ENCODE measurements at places on chromosomes 16 and 17.
A peak's percentile ranks its signal among the peaks of the same experiment; 100 is the strongest.

DNA sequence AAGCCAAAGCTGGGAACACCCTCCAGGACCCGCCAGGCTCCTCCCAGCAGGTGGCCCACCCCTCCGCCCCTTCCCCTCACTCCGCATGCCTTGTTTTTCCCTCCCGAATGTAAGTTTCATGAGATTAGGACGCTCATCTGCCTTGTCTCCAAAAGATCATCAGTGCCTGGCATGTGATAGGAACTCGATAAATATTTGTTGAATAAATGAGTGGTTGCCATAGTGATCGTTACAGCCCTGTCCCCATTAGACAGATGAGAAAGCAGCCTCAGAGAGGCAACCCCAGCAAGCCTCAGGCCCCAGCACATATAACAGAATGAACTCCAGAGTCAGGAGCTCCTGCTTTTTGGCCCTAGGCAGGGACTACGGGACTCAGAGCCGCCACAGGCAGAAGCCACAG is 5.0 kb downstream of the CAMKK1 start:
- DNase-seq = no peak

DNA sequence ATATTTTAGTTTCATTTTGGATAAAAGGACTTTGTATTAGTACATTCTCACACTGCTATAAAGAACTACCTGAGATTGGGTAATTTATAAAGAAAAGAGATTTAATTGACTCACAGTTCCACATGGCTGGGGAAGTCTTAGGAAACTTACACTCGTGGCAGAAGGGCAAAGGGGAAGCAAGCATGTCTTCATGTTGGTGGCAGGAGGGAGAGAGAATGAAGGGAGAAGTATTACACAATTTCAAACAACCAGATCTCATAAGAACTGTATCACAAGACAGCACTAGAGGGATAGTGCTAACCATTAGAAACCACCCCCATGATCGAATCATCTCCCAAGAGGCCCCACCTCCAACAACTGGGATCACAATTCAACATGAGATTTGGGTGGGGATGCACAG is 142.9 kb downstream of the USP31 start:
- no peak for DNase-seq

GRCh38 chr16:84368308-84368996 is at the start of gene ATP2C2:
Gene ATP2C2, plus strand, starts transcription at chr16:84368538. Its CDS starts 78 bp downstream, at chr16:84368616.
- peak; percentile 27 for DNase-seq

DNA sequence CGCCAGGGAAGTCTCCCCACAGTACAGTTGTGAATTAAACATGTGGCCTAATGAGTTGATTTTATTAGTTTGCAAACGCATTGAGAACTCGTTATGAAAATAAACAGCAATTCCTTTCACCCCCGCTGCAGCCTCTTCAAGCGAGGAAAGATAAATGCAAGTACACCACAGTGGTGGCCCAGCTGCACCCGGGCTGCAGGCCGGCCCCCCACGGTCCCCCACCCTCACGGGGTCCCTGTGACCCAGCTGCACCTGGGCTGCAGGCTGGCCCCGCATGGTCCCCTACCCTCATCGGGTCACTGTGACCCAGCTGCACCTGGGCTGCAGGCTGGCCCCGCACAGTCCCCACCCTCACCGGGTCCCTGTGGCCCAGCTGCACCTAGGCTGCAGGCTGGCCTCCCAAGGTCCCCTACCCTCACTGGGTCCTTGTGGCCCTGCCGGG is 32.2 kb downstream of the SDK2 start:
- DNase-seq = no peak

GRCh38 chr17:66684261-66684660 is 150.7 kb upstream of the CACNG5 start:
- DNase-seq = no peak

- DNase-seq = no peak
Measured at GRCh38 chr16:79437764-79438751, 162.5 kb downstream of the MAF start.

DNA sequence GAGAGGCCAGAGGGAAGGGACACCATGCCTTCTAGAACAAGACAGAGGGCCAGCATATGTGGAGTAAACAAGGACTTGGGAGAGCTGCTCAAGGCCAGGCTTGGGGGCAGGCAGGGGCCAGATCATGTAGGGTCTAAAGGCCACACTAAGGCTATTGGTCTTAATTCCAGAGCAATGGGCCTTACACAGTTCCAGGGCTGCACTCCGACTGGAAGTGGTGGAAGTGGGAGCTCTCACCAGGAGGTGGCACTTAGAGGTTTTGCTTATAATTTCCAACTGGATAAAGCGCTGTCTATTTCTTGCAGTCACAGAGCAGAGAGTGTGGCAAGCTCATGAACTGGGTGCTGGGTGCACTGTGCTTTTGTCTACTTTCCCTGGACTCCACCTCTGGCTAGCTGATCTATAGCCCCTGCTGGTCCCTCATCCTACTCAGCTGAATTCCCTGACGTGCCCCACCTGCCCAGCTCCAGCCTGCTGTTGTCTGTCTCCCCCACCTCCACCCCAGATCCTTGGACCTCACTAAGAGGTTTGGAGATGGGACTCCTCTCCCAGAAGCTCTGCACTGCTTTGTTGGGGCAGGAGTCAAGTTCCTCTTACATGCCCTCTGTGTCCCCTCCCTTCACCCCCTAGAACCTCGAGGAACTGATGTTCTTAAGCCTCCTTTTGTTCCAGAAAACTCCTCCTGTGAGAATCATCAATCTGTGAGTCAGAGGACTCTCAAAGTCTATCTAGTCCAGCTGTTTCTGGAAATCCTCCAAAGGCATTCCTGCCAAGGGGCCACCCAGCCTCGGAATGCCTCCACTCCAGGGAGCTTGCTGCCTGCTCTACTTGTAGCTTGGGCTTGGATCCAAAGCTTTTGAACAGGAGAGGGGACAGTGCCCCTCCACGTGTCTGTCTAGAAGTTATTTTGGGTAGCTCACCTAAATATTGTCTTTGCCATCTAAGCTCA is 48.1 kb upstream of the KSR1 start:
- DNase-seq = no peak

GRCh38 chr16:16933861-16934260 is 536.9 kb downstream of the XYLT1 start:
- no peak for DNase-seq

- no peak for DNase-seq
Measured at GRCh38 chr16:17303101-17303500, 167.7 kb downstream of the XYLT1 start.

- no peak for DNase-seq
Measured at GRCh38 chr17:65531256-65532100, 30.0 kb downstream of the AXIN2 start.

DNA sequence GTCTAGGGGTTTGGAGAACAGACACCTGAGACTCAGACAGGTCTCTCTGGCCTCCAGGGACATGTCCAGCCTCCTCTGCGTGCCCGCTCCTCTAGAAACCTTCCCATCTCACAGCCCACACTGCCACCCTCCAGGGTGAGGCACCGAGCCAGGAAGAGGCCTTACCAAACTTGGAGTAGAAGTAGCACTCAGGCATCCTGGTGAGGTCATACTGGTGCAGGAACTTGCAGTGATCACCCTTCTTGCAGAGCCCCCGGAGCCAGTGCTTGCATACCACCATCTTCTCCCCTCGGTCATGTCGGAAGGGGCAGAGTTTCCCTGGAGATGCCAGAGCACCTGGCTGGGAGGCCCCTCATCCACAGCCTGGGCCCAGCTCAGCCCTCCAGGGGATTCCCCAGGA is 4.2 kb downstream of the CPSF4L start:
- DNase-seq = no peak

DNA sequence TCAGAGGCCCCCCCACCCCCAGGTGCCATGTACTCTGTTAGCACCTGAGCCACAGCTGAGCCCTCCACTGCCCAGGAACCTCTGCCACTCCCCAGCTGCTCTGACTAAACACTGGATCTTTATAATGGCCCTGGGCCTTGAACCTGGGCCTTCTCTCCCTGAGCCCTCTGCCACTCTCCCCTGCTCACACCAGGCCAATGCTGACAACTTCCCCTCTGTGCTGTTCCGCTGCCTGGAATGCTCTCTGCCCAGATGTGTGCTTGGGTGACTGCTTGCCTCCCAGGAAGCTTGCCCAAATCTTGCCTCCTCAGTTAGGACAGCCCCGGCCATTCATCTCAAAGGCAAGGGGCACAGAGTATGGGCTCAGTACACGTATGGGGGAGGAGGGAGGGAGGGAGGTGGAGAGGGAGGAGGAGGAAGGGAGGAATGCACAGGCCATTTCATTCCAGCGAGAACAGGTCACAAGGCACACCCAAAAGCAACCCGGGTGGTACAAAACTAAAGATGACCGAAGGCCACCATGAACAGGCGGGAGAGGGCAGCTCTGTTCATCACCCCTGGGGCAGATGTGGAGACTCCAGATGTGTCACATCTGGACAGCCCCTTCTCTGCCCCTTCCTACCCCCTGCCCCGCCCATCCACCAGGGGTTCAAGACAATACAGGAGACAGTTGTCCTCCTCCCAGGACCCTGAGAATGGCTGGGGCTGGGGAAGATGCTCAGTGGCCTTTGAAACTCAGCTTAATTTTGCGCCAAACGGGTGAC is 15.3 kb upstream of the TNFRSF13B start:
- DNase-seq = no peak

DNA sequence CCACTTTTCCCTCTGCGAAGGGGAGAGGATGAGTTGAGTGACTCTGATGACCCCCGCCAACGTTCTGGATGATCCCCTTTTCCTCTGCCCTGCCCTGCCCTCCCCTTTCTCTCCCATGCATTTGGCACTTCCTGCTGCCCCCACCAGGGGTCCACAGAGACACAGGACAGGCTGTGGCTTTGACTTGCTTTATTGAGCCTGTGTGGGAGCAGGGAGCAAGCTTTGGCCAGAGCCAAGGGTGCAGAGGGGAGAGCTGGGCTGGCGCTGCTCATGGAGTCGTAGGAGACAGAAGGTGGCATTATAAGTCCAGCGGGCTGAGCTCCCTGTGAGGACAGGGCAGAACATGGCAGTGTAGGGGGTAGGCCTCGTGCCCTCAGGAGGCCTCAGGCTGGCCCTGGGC is 1.6 kb downstream of the PPY start:
- DNase-seq = no peak

- DNase-seq = no peak
Measured at GRCh38 chr16:64362193-64362592, 759.7 kb downstream of the CDH11 start.

- DNase-seq = no peak
Measured at GRCh38 chr16:12009922-12010321, 33.4 kb downstream of the SNX29 start.

GRCh38 chr17:49224198-49224996 is 6.2 kb downstream of the PHOSPHO1 start:
- peak; percentile 48 for DNase-seq

DNA sequence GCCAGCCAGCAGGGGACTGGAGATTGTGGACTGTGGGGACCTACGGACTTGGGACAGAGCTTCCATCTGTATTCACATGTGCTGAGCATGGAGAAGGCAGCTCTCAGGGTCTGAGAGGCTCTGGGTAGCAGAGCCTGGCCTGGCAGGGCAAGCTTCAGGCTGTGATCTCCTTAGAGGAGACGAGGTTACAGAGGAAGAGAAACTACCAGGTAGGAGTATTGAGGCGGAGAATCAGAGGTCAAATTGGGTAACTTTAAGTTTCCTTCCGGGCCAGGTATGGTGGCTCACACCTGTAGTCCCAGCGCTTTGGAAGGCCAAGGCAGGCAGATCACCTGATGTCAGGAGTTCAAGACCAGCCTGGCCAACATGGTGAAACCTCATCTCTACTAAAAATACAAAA is 8.8 kb downstream of the CTNS start:
- no peak for DNase-seq

- DNase-seq = no peak
Measured at GRCh38 chr17:40448639-40449261, 5.5 kb downstream of the IGFBP4 start.

DNA sequence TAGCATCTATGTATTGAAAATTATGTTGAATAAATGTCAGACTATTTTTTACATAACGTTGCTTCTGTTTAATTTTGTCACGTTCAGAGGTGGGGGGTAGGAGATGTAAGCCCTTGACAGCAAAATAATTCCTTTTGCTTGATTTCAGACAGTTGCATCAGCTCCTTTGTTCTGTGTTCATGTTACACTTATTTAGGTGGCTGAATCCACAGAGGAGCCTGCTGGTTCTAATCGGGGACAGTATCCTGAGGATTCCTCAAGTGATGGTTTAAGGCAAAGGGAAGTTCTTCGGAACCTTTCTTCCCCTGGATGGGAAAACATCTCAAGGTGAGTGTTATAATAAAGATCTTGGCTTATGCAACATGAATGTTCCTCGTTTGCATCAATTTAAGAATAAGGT is 4.5 kb downstream of the HERPUD1 start:
- DNase-seq = peak; percentile 33

- DNase-seq = no peak
Measured at GRCh38 chr17:45868276-45868675, 23.6 kb downstream of the SPPL2C start.

DNA sequence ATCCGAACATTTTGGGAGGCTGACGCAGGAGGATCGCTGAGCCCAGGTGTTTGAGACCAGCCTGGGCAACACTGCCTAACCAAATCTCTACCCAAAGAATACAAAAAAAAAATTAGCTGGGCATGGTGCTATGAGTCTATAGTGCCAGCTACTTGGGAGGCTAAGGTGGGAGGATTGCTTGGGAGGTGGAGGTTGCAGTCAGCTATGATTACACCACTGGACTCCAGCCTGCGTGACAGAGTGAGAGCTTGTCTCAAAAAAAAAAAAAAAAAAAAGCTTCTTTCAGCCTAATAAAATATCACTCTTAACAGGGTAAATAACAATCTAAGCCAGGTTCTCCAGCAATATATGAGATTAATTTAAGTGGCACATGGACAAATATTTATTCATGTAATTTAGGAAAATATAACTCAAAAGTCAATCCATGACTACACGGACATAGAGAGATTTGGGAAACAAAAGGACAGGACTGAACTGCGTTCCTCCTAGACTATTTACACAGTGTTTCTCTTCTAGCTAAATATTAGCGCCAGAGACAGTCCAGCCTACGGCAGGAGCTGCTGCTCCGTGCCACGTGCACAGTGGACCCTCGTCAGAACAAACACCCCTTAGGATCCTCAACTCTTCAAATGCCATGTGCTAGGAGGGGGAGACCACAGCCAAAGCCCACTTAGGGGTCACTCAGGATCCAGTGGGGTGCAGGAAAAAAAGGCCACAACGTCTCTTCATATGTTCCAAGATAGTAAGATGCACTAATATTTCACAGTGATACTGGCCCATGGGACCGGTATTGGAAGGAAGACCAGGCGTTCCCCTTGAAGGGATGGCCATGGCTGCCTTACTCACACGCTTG is 8.7 kb downstream of the USP36 start:
- no peak for DNase-seq

GRCh38 chr17:61456688-61457225 is 4.5 kb downstream of the TBX4 start:
- no peak for DNase-seq

DNA sequence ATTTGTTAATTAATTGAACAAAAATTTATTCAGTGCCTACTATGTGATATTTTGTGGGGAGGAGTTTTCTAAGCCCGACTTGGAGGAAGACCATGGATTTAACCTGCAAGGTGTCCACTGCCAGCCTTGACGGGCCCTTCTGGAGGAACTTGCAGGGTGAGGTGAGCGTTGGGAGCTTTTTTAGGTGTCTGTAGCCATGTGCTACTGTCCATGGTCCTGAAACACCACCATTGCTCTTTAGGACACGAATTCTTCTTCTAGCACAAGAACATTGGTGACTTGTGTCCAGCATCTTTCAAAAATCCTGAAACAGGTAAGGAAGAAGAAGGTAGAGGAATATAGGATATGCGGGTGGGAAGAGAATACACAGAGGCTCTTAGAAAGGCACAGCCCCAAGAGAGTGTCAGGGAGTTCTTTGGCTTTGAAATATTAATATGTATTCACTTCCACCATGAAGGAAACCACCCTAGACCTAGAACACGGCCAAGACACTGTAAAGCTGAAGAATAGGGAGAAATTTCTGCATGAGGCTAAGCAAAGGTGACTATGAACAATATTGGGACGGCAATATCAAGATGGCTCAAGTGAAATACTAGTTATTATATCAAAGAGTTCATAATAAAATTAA is 27.9 kb upstream of the OR4D1 start:
- DNase-seq = no peak
